ENCODE measurements at places on chromosomes 7 and 10.

- no peak for DNase-seq
Observed at GRCh38 chr10:75403939-75404814, 2.6 kb upstream of the ZNF503 start.

- no peak for DNase-seq
Observed at GRCh38 chr10:86545101-86545500, 23.5 kb upstream of the WAPL start.

- no peak for DNase-seq
Observed at GRCh38 chr7:94400643-94401427, 6.1 kb downstream of the COL1A2 start.

GRCh38 chr7:103912891-103913605, 76.4 kb downstream of the RELN start:
- DNase-seq: no peak

DNA sequence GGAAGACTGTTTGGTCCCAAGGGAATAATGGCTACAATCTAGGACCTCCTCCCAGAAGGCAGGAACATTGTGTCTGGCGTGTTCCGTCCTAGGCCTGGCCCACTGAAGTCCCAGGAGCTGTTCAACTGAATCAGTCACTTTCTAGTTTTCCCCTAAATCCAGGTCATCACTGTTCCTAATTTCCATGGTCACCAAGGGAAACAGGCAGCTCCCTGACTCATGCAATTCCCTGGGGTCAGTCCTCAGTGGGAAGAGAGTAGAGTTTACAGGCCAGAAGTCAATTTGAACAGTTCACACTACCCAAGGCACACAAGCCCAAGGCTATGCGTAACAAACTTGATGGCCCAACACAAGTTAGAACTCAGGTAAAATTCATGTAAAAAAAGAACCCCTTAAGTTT, 44.0 kb downstream of the CREB3L2 start:
- DNase-seq: no peak

GRCh38 chr10:113893570-113893969, 39.1 kb downstream of the NHLRC2 start:
- no peak for DNase-seq
